Fibroblast of villous mesenchyme (primary cell): ENCODE measurements at places on chromosomes 3 and 15. TPM values are rescaled to one million over a fixed set of nuclear protein-coding genes. Genes with fewer than 3 reads are reported as not detected.

DNA sequence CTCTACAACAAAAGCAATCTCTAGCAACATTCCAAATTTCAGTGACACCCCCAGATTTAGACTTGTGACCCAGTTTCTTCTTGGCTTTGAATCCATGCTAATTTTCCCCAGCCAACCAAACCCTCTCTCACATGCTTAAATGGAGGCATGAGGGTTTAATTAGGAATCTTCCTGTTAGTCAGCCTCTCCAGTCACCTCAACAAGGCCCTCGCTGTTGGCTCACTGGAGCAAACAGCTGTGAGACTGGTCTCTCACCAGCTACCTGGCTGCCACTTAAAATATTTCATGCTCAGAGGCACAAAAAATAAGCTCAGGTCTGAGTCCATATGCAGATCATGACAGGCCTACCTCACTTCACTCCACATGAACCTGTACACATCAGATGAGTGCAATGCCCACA is 630.4 kb upstream of the ADAMTS9 start:
- no peak for DNase-seq

DNA sequence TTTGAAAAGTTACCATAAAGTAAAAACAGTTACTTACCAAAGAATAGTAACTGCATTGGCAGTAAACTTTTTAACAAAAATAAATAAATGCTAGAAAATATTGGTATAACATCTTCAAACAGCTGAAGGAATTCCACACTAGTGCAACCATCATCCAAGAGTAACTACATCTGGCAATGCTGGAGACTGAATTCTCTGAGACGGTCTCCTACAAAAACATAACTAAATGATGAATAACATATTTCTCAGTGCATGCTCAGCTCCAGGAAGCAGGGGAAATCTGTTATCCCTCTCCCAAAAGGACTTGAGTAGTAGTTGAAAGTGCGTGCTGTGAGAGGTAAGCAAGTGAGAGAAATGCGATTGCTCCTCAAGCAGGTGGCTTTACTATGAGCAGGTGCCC is 526.8 kb upstream of the CCDC54 start:
- no peak for DNase-seq

ZIC1 gene
- not detected in 2 replicates for total RNA-seq

DNA sequence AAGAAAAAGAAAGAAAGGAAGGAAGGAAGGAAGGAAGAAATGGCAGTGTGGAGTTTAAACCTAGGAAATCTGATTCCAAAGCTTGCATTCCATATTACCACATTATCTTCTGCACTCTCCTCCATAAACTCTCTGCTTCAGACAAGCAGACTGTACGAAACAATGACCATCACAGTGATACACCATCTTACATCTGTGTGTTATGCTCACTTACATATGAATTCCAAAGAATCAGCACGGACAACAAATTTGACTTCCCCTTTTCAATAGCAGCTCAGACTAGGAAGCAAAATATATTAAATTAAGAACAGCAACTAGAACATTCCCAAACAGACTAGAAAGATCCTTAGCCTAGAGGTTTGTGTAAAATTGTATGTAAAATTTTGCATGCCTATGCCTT is 18.0 kb upstream of the PPM1L start:
- no peak for DNase-seq

DNA sequence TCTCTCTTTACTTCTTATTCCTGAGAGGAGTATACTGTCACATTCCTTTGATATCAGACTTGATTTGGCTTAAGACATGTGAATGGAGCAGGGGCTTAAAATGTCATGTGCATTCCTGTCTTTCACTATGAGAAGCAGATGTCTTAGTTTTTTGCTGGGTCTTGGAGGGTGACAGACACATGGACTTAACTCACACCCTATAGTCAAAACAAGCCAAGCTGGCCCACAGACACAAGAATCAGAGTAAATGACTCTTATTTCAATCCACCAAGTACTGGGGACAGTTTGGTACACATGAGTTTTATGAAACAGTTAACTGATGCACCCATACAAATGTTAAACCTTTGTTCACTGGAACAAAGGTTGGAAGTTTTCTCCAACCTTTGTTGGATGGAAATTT is 1024.1 kb upstream of the CFAP20DC start:
- no peak for DNase-seq

DNA sequence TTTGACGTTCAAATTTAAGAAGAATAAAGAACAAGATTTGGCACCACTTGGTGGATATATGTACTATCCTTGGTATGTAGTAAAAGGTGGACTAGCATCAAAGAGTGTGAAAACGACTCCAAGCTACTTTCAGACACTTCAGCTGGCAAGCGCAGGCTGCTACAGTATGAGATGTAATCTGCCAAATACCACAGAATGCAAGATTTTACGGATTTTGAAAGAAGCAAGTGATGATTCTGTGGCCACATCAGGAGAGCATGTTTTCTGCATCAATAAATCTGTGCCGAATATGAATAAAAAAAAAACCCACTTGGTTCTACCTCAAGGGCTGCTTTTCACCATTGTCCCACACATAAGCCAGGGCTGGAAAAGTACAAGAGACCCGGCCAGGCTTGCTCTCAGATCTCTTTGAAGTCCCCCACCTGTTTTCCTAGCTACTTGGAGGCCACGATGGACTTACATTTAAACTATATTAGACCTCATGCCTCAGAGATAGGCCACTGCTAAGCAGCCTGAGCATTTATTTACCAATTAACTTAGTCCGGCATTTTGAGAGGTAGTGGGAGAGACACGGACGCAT is 37.4 kb downstream of the MYO1E start:
- no peak for DNase-seq

- no peak for DNase-seq
Observed at GRCh38 chr3:81965696-81966095, 204.3 kb upstream of the GBE1 start.

LCTL gene
- 0.32 and 0.43 TPM in 2 replicates for total RNA-seq

NRG4 gene
- under 0.01 TPM in 2 replicates for total RNA-seq

- DNase-seq = no peak
Observed at GRCh38 chr15:66661432-66662096, 40.5 kb upstream of the SMAD6 start.

TRANK1 gene
- total RNA-seq = 11.6 and 13.4 TPM in 2 replicates

GRCh38 chr3:31067004-31067403 is 172.5 kb upstream of the GADL1 start:
- DNase-seq = peak; percentile 86

DNA sequence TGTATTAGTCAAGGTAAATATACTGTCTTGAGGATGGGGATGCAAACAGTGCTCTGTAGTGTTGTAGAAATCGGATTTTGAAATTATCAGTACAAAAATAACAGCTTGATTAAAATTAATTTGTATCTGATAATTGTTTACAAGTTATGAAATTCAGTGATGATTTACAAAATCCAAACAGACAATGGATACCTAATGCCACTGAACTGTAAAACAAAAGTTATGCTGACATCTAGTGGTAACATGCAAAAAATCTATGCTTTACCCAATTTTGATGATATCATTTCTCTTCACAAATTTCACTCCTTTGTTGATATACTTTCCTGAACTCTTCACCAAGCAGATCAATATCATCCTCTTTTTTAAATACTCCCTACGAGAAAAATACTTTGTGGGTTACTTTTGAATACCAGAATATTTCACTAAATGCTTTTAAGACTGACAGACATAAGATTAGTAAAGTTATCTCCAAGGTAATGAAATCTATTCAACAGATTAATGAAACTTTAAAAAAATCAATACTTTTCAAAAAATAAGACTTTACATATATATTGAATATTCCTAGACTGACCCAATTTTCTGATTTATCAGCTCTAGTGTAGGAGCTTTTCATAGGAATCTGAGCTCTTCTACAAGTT is 36.0 kb downstream of the MNS1 start:
- peak; percentile 33 for DNase-seq

DNA sequence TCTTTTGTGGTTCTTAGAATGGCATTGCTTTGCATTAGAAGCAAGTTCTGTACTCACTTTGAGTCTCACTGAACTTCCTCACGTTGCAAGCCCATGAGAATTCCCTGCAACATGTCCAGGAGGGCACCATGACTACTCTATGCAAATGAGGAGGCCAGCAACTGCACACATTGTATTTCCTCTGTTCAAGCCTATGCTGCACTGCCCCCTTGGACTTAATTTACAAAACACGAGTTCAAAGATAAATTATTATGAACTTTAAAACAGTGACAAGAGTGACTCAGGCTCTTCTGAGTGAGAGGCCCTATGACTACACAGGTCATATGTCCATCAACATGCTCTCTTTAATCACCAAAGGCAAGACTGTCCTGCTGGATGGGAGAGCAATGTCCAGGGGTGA is 484.2 kb upstream of the ATP11B start:
- DNase-seq = no peak

DNA sequence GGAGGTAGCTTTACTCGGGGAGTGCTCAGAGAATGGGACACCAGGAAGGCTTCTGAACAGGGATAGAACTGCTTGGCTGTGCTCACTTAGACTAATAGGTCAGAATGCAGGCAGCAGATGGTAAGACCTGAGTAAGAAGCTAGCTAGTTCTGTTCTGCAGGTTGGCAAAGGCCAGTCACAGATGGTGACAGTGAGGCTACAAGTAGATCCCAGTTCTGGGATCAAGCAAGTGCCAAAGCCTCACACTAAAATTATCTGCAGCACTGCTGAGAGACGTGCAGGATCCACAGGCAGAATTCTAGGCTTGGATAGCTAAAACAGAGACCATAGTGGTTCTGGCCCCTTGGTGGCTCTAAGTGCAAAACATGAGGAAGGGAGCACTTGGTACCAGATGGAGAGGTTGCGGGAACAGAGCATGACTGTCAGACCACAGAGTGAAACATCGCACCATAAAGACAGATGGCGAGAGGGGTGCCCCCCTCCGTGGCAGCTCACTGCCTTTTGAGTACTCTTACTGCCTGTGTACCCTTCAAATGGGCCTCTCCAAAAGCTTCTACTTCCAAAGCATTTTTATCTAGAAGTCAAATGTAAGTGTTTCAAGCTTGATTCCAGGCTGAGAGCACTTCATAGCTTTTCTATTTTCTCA is 3.6 kb upstream of the GLCE start:
- no peak for DNase-seq

SYNM gene
- total RNA-seq = 5.6 and 8.4 TPM in 2 replicates

KLHL40 gene
- total RNA-seq = not detected in 2 replicates

CYP8B1 gene
- total RNA-seq = not detected in 2 replicates

- DNase-seq = no peak
Observed at GRCh38 chr3:159882367-159882766, 106.3 kb upstream of the IL12A start.

DNA sequence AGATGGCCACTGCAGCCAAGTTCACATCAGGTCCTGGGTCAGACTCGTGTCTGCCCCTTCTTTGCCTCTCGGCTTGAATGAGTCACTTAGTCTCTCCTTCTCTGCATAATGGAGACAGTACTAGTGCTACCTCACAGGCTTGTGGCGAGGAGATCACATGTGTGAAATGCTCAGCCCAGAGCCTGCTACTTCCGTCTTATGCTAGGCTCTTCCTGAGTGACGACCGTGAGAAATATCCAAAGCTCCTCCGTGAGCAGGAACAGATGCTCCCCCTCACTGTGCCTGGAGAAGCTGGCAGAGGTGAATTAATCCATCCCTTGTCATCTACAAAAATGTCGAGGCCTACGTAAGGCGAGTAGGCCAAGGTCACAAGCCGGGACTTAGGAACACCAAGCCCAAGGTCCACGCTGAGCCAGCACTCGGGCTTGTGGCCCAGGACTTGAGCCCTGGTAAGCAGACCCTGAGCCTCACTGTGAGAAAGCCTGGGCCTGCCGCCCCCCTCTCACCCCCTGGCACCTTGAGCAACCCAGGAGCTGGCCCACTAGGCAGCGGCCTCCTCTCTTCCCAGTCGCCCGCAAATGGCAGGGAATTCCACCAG is 17.9 kb downstream of the PAK6 start:
- DNase-seq = no peak

DNA sequence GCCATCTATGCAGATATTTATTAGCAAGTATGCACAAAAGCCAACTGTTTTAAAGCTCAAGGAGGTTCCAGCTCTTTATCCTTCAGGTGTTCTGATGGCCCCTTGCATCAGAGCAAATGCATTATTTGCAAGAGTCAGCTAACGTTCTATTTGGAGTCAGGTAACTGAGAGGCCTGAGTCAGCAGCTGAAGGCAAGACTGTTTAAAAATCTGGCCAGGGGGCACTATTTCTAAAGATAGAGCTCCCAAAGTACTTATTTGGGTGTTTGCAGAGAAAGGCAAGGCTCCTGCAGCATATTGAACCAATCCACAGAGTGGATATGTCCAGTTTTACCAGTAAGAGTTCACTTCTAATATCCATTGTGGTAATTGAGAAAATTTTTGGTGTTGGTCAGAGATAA is 146.1 kb downstream of the LRTM1 start:
- DNase-seq = no peak

- no peak for DNase-seq
Observed at GRCh38 chr15:79018960-79019359, 71.6 kb downstream of the RASGRF1 start.

GRCh38 chr3:102673271-102674115 is 238.7 kb downstream of the ZPLD1 start:
- peak; percentile 38 for DNase-seq

DNA sequence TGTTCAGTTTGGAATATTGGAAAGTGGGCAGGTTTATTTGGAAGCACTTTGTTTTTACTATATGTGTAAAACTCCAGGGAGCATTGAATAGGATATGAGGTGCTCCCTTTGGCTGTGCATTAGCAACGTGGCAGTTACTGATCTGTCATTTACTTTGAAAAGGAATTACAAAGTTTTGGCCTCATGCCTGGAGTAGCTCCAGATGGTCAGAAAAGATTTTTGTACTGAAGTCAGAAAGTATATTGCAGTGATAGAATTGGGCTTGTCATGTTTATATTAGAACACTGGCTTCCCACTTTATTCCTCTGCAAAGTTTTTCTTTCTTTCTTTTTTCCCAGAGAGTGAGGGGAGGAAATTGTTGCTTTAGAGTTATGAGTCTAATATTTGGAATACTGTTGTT is 26.1 kb downstream of the FNDC3B start:
- DNase-seq = peak; percentile 75

DNA sequence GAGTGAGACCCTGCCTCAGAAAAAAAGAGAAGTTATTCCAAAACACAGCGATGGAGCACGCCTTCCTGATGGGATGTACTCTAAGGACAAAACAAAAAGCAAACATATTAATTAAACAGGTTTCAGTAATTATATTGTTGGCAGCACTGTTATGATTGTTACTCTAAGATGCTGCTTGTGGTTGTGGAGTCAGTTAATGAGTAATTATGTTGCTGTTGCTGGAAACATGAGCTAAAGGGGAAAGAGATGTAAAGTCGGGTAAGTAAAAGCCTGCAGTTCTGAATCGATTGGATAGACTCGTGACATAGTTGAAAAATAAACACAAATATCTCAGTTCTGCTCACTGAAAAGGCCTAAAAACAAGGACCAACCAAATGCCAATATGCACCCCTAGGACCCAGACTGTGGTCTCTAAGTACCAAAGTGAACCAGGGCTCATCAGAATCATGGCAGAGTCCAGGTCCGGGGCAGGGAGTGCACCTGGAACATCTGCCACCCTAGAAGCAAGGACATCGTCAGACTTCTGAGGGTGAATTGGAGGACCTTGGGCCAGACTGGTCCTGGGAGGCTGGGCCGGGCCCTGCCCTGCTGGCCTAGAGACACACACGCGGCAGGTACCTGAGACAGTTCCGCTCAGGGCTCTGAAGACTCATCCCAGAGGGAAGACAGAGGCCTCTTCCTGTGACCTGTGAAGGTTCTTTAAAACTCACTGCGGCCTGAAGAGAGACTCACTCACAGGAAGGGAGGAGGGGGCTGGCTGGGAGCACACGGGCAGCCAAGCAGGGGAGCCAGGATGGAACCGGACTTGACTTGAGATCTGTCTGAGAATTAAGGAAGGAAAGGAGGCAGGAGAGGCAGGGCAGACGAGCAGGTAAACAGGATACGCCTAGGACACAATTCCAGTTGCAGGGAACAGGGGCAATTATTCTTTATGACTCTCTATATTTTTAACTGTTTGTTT is 140.5 kb downstream of the LRRK1 start:
- no peak for DNase-seq

ARGFX gene
- not detected in 2 replicates for total RNA-seq
